ENCODE measurements at places on chromosomes 16 and 17.

DNA sequence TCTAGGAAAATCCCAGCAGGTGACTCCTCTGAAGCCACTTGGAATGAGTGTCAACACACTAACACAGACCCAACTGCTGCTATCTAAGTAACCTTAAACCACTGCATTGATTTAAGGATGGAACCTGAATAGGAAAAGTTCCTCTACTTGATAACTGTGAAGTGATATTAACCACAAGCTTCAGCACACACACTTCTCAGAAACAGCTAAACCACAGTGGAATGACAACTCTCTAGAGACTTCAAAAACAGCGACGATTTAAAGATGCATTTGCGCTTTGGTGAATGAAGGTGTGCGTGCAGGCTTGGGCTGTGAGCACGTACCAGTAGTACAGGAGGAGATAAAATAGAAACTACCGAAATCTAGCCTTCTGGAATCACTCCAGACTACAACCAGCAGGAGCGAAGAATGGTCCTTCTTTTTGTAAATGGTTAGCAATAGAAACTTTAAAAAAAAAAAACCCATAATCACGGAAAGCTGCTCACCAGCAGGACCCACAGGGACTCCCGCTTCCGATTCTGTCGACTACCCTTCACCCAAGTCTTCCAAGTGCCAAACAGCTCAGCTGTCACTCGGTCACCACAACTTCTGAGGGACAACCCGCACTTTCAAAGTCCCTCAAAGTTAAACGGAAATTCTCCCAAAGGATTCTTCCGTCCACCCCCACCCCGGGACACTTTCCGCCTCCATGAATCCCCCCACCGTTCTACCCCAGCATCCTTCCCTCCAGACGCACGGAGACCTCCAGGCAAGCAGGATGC, 137.7 kb upstream of the CORO6 start:
- no peak for DNase-seq

DNA sequence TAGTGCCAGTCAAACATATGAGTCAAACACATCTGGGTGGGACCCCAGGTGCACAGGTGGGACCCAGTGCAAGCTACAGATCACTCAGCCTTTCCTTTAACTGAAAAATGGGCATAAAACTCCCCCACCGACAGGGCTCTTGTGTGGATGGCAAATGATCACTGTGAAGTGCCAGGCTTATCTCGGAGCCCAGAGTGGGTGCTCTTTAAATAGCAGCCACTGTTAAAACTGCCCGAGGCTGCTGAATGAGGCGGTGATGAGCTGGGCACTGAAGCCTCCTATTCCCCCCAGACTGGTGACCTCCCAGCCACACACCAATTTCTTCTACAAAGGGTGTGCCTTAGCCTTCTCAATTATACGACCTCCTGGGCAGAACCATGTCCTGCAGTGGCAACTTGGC, 433.8 kb downstream of the SLC39A11 start:
- no peak for DNase-seq

DNA sequence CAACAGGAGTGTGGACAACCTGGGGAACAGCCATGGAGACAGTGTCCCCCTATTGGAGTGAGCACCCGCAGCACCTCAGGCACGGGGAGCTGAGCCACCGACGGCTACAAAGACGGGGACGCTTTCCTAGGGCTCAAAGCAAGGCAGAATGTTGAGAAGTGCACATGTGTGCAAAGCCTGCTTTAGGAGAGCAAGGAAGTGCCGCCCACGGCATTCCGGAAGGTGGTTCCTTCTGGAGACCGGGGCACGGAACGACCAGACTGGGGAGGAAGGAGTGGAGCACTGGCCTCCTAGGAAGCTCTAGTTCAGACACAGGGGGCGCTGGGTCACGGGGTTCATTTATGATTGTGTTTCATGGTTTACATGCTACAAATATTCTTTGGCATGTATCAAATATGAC, 52.2 kb downstream of the TBC1D16 start:
- no peak for DNase-seq

- DNase-seq: peak; percentile 45
Observed at GRCh38 chr16:54932737-54933254, 2.1 kb downstream of the IRX5 start.

GRCh38 chr16:4415538-4416199, 727 bp downstream of the CORO7 start:
- DNase-seq: no peak

- peak; percentile 84 for DNase-seq
Observed at GRCh38 chr17:82414548-82415281, 3.4 kb upstream of the HEXD start.

DNA sequence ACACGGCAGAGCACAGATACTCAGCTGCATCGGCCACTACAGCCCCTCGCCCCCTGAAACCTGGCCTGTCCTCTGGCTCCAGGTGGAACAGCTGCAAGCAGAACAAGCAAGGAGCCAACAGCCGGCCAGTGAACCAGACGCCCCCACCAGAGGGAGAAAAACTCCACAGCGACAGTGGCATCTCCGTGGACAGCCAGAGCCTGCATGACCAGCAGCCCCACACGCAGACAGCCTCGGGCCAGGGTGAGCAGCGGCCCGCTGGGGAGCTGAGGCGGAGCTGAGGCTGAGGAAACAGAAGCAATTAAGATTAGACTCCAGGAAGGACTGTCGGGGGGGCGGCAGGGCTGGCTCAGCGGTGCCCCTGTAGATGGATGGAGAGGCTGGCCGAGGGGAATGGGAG, 16.7 kb downstream of the NGFR start:
- DNase-seq: no peak

GRCh38 chr17:39920218-39921210, 2.1 kb upstream of the GSDMB start:
- no peak for DNase-seq

DNA sequence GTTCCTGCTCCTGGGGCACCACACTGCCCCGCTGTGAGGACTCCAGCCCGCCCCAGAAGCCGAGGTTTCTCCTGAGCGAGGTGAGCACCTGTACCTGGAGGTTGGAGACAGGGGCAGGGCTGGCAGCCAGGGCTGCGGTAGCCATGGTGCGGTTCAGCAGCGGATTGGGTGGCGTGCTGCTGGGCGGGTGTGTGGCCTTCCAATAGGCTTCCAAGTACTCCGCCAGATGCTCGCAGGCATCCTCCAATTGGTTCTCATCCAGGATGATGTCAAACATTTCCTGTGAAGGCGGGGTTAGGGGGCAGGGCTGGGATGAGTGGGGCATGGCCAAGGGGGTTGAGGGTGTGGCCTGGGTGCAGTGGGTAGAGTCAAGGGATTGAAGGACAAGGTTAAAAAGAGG, 11.3 kb upstream of the ARL5C start:
- DNase-seq: no peak

- DNase-seq: no peak
Observed at GRCh38 chr17:27660436-27660835, 29.4 kb downstream of the LGALS9 start.

GRCh38 chr17:38628441-38628840, 22.7 kb upstream of the SRCIN1 start:
- no peak for DNase-seq

DNA sequence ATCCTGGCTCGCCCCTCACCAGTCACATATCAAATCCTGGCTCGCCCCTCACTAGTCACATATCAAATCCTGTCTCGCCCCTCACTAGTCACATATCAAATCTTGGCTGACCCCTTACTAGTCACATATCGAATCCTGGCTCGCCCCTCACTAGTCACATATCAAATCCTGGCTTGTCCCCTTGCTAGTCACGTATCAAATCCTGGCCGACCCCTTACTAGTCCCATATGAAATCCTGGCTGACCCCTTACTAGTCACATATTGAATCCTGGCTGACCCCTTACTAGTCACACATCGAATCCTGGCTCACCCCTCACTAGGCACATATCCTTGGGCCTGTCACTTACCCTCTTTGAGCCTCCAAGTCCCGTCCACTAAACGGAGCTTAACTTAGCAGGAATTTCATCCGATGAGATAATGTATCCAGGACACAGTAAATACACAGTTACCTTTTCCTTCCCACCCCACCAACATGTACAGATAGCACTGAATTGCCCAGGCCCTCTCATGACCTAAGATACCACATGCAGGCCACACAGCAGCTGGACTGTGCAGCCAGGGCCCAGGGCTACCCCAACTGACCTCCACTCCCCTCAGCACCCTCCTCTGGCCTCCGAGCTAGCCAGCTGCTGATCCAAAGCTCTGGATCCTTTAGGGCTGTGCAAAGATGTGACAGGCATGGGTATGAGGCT, 157.8 kb upstream of the RPH3AL start:
- no peak for DNase-seq

- no peak for DNase-seq
Observed at GRCh38 chr17:31538080-31538762, 146.7 kb downstream of the RAB11FIP4 start.

Data from 8988T (cell line).